Hepatocyte (in vitro differentiated cells): ENCODE measurements at places on chromosomes 13 and 19. TPM values are rescaled to one million over a fixed set of nuclear protein-coding genes. Genes with fewer than 3 reads are reported as not detected.

The IRF2BP1 gene
- 11.5 and 15.8 TPM in 2 replicates for polyA plus RNA-seq

The DMKN gene
- polyA plus RNA-seq, result 99.5 and 111 TPM in 2 replicates

The IGFL2 gene
- 17.2 and 22.9 TPM in 2 replicates for polyA plus RNA-seq

The TRAPPC5 gene
- 175 and 187 TPM in 2 replicates for polyA plus RNA-seq

The CPT1C gene
- polyA plus RNA-seq, result 6.8 and 10.0 TPM in 2 replicates

The ZNF211 gene
- 11.9 and 12.2 TPM in 2 replicates for polyA plus RNA-seq

The ZNF154 gene
- polyA plus RNA-seq, result 3.5 and 5.6 TPM in 2 replicates

The SLC10A2 gene
- polyA plus RNA-seq, result 0.63 and 0.74 TPM in 2 replicates

DNA sequence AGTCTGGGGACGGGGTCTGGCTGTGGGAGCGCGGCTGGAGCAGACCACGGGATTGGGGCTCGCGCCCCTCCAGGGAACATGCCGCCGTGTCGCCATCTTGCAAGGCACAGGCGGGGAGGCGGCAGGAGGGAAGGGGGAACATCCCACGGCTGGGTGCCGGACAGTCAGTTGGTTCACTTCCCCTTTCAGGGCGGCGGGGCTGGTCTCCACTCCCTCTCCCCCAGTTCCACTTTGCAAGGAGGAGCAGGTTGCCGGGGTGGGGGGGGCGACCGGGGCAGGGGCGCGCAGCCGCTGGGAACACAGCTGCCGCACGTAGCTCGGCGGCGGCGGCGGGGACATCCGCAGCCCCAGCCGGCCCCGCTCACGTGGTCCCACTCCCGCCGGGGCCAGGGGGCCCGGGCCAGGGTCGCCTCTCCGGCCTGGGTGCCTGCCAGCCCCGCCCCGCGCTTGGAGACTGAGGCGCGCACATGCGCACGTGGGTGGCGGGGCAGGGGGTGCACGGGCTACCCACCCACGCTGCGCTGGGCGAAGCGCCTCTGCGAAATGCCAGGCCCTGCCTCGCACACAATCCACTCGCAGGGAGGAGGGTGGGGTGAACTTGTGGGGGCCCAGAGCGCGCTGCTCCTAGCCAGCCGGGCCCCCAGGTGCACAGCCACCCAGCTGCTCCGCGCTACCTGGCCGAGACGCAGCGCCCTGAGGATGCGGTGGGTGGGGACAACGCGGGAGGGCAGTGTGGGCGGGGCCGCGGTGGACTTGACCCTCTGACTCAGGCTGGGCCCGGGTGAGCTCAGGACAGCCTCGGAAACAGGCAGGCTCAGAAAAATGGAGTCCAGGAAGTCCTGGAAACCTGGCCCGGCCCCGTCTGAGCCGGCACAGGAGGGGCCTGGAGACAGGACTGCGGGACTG lies 6.4 kb downstream of the KLF16 start:
- no peaks in the 10 kb centered on the region for H3K27me3 ChIP-seq
- DNase-seq, result peak; percentile 95
- no peaks in the 10 kb centered on the region for H3K36me3 ChIP-seq
- peak overlapping the region; percentile 12 for H3K4me3 ChIP-seq

DNA sequence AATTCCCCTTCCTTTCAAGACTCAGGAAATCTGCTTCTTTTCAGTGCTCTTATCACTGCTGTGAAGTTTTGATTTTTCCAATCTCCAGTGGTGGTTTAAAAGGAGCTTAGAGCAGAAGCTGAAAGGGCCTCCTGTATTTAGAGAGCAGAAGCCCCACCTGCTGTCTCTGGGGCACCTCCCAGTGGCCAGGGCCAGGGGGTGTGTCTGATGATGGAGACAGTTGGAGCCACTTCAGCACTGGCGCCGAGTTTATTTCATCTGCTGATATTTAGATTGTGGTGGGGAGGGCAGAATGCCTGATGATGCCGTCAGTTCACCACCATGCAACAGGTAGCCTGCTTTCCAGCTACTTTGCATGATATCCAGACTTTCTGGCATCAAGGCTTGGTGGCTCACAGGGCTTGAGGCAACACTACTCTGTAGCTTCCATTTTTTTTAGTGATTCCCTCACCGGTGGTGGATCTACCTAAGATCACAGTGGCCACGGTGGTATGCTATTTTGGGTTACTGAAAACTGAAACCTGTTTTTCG lies 371.9 kb downstream of the KCNRG start:
- no peaks in the 10 kb centered on the region for H3K27me3 ChIP-seq
- peaks cover 18% of the 10 kb centered on the region for H3K4me1 ChIP-seq
- H3K36me3 ChIP-seq, result no peaks in the 10 kb centered on the region
- no peak overlapping the region for H3K4me3 ChIP-seq
- peak overlapping the region; percentile 87 for H3K27ac ChIP-seq

- peak; percentile 72 for DNase-seq
- peaks cover 42% of the 10 kb centered on the region for H3K4me1 ChIP-seq
- H3K27me3 ChIP-seq, result no peaks in the 10 kb centered on the region
- H3K36me3 ChIP-seq, result no peaks in the 10 kb centered on the region
- peak overlapping the region; percentile 91 for H3K27ac ChIP-seq
Measured at GRCh38 chr19:10748927-10749434, 31.1 kb downstream of the DNM2 start.

DNA sequence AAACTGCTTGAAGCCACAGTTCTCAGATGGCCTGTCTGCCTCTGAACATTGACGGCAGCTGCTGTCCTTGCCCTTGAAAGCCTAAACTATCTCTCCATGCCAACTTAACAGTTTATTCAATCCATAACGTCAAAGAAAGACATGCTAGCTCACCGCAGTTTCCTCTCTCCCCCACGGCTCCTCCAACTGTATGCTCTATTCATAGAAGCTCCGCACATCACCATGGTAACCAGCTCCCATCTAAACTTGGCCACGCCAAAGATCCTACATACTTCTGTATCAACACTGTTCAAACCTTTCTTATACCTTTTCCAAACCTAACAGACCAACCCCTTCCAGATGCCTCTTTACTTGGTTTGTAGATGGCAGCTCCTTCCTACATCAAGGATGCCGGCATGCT lies 48.6 kb downstream of the ZNF91 start:
- peaks cover 8% of the 10 kb centered on the region for H3K36me3 ChIP-seq
- no peak overlapping the region for H3K4me3 ChIP-seq
- DNase-seq, result no peak
- no peak overlapping the region for H3K27ac ChIP-seq
- H3K27me3 ChIP-seq, result no peaks in the 10 kb centered on the region

DNA sequence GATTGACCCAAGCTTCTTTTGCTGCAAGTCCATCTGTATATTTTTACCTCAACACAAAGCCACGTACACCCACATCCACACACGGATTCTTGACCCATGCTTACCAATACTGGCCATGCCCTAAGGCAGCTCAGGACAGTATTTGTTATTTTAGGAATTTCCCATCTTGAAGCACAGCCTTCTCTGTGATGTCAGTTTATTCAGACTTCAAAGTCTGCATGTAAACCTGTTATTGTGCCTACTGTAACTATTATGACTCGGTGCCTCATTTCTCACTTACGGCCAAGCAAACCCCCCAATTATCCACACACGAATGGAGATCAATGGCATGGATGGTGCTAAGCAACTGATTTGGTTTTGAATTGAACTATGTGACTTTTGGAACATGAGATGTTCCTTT lies 17.5 kb downstream of the CLDN10 start:
- no peaks in the 10 kb centered on the region for H3K36me3 ChIP-seq
- H3K4me1 ChIP-seq, result no peaks in the 10 kb centered on the region
- no peak for DNase-seq
- H3K27ac ChIP-seq, result no peak overlapping the region

GRCh38 chr19:54392105-54392504 lies 23.2 kb upstream of the TTYH1 start:
- H3K27ac ChIP-seq, result no peak overlapping the region
- H3K36me3 ChIP-seq, result no peaks in the 10 kb centered on the region
- H3K4me3 ChIP-seq, result no peak overlapping the region
- peaks cover 19% of the 10 kb centered on the region for H3K27me3 ChIP-seq

GRCh38 chr19:6779206-6779605 lies 6.7 kb downstream of the VAV1 start:
- no peak overlapping the region for H3K4me3 ChIP-seq
- DNase-seq, result no peak
- H3K27ac ChIP-seq, result no peak overlapping the region
- no peaks in the 10 kb centered on the region for H3K36me3 ChIP-seq
- H3K4me1 ChIP-seq, result no peaks in the 10 kb centered on the region

DNA sequence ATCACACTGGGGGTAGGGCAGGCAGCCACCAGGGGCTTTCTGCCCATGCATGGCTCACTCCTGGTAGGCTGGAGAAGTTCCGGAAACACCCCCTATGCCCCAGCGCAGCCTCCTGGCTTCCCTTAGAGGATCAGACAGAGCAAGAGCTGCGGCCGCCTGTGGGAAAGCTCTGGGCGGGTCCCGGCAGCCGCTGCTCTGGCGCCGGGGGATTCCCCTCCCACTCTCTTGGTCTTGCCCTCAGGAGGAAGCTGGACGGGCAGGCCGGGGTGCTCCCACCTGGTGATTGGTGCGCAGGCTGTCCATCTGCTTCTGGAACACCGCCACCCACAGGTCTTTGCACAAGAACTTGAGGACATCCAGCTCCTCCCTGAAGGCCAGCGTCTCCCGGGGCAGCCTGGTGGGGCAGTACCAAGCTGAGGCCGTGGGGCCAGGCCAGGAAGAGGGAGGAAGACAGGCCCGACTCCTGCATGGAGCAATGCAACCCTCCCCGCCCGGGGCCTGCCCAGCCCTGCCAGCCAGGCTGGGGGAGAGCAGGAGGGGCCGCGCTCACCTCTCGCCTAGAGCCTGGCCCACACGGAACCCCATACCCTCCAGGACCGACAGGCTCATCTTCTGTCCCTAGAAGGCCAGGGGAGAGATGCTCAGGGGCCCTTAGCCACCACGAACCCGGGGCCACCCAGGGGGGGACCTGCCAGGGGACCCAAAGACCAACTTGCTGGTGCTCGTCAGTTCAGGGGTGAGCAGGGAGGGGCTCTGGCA lies 4.0 kb upstream of the NKPD1 start:
- H3K4me1 ChIP-seq, result peaks cover 9% of the 10 kb centered on the region
- DNase-seq, result peak; percentile 88
- H3K27me3 ChIP-seq, result no peaks in the 10 kb centered on the region
- H3K4me3 ChIP-seq, result no peak overlapping the region

- H3K36me3 ChIP-seq, result no peaks in the 10 kb centered on the region
- H3K4me1 ChIP-seq, result peaks cover 31% of the 10 kb centered on the region
- H3K4me3 ChIP-seq, result no peak overlapping the region
- peak overlapping the region; percentile 75 for H3K27ac ChIP-seq
- DNase-seq, result peak; percentile 32
Measured at GRCh38 chr13:30744056-30744680, 8.8 kb downstream of the ALOX5AP start.

DNA sequence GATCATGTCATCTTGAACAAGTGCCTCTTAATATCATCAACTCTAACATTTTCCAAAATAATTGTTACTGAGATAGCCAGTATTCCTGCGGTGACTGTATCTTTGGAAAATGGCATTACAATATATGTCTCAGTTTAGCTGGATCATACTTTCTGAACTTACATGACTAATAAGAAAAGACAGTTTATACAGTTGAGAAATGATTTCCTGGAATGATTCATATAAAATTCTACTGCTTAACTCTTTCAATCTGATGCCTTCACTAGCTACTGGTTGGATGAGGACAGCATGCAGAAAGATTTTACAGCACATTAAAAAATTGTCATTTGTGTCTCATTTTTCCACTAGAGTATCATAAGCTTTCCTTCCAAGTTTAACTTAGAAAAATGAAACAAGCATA lies 302.1 kb downstream of the PCDH17 start:
- H3K4me1 ChIP-seq, result no peaks in the 10 kb centered on the region
- H3K27me3 ChIP-seq, result no peaks in the 10 kb centered on the region
- DNase-seq, result no peak
- no peaks in the 10 kb centered on the region for H3K36me3 ChIP-seq
- no peak overlapping the region for H3K27ac ChIP-seq

DNA sequence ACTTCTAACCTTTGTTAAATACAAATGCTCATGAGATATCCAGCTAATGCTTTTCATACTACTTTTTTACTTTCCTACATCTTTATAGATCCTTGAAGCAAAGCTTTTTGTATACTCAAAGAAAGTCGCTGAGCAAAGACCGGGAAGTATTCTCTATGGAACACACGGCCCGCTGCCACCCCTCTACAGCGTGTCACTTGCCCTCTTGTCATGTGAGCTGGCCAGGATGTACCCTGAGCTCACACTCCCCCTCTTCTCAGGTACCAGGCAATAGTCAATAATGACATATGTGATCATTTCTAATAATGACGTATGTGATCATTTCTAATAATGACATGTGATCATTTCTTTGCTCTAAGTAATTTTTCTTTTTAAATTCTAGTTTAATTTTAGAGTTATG lies 112.9 kb downstream of the ZAR1L start:
- no peak for DNase-seq
- H3K27ac ChIP-seq, result no peak overlapping the region
- no peaks in the 10 kb centered on the region for H3K36me3 ChIP-seq

GRCh38 chr13:29484236-29484635 lies 111.3 kb downstream of the SLC7A1 start:
- H3K36me3 ChIP-seq, result no peaks in the 10 kb centered on the region
- H3K4me3 ChIP-seq, result no peak overlapping the region
- DNase-seq, result no peak
- no peaks in the 10 kb centered on the region for H3K4me1 ChIP-seq
- H3K27me3 ChIP-seq, result no peaks in the 10 kb centered on the region

- H3K36me3 ChIP-seq, result no peaks in the 10 kb centered on the region
- H3K4me3 ChIP-seq, result no peak within 1 kb of the TSS
- H3K27ac ChIP-seq, result no peak within 1 kb of the TSS
- no peaks in the 10 kb centered on the region for H3K27me3 ChIP-seq
- no peaks in the 10 kb centered on the region for H3K4me1 ChIP-seq
Measured at GRCh38 chr19:41626877-41627276, at the start of gene CEACAM4. CEACAM4 (minus strand) TSS chr19:41627074; CDS start chr19:41626963, 111 bp downstream.

GRCh38 chr19:2331601-2332246 lies 3.2 kb downstream of the SPPL2B start:
- DNase-seq, result no peak
- no peak overlapping the region for H3K4me3 ChIP-seq
- H3K4me1 ChIP-seq, result peaks cover 45% of the 10 kb centered on the region
- H3K27me3 ChIP-seq, result no peaks in the 10 kb centered on the region
- H3K36me3 ChIP-seq, result no peaks in the 10 kb centered on the region

DNA sequence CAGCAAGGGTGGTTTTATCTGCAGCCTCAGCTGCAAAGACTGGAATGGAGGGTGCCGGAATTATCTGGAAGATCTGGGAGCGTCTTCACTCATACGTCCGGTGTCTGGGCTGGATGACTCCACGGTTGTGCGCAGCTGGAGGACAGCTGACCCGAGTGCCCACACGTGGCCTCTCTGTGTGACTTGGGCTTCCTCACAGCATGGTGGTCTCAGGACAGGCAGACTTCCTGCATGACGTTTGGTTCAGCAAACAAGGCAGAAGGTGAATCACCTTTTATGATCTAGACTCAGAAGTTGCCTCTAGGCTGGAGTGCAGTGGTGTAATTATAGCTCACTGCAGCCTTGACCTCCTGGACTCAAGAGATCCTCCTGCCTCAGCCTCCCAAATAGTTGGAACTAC lies 33.2 kb downstream of the CACNG6 start:
- H3K4me3 ChIP-seq, result no peak overlapping the region
- no peak overlapping the region for H3K27ac ChIP-seq
- no peaks in the 10 kb centered on the region for H3K36me3 ChIP-seq
- no peaks in the 10 kb centered on the region for H3K27me3 ChIP-seq
- no peaks in the 10 kb centered on the region for H3K4me1 ChIP-seq
